Activated CD4-positive, alpha-beta T cell treated with anti-CD3 and anti-CD28 coated beads, Interleukin-2, amount 50 U/mL, for 16 hours (primary cell): ENCODE measurements at places on chromosomes 3 and 15.

DNA sequence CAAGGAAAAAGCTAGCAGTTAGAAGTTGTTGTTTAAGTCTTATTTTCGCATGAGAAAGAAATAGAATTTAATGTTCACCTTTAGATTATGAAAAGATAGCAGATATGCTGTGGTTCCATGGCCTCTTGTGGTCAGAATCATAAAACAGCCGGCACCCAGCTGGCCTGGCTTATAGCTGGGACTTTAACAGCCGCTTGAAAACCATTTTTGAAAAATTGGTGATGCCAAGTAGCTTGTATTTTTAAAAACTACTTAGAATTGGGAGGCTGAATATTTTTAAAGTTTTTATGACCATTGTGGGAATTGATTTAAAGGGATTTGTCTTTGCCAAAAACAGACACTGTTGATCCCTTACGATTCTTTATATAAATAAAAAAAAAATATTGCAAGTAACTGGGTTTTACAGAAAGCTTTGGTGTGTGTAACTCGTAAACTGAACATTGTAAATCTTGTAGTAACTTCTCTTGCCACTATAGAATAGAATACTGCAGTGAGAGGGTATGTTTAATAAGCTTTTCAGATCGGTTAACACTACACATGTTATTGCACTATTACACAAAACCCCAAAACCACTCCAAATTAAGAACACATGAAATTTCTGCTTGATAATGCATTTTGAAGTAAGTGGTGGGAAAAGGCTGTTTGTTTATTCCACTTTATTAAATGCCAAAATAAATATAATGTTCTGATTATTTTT is 6.6 kb downstream of the ARRDC4 start:
- DNase-seq, result no peak

DNA sequence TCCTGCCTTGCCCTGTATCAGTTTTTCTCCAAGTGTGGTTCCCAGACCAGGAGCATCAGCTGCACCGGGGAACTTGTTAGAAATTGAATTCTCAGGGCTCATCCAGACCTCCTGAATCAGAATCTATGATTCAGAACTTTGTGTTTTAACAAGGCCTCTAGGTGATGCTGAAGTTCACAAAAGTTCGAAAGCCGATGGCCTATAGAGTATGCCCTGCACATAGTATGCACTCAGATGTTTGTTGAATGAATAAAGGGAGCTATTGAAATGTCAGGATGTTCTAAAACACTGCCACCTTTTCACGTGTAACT is 664 bp upstream of the LARP6 start:
- no peak for DNase-seq

DNA sequence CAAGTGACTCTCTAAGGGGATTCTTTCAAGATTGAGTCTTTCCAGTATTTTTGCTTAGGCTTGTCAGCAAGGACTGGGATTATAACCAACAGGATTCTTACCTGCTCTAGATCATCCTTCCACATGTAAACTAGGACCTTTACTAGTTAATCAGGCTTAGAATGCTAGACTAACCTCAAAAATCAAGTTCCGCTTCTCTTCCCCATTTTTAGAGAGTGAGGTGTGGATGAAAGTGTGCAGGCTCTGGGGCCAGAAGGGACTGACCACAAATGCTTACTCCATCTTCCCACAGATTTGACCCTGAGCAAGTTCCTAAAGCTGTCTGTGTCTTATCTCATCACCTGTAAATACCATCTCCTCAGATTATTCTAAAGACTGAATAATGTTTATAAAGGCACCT is 89.5 kb upstream of the IL12A start:
- DNase-seq, result no peak

DNA sequence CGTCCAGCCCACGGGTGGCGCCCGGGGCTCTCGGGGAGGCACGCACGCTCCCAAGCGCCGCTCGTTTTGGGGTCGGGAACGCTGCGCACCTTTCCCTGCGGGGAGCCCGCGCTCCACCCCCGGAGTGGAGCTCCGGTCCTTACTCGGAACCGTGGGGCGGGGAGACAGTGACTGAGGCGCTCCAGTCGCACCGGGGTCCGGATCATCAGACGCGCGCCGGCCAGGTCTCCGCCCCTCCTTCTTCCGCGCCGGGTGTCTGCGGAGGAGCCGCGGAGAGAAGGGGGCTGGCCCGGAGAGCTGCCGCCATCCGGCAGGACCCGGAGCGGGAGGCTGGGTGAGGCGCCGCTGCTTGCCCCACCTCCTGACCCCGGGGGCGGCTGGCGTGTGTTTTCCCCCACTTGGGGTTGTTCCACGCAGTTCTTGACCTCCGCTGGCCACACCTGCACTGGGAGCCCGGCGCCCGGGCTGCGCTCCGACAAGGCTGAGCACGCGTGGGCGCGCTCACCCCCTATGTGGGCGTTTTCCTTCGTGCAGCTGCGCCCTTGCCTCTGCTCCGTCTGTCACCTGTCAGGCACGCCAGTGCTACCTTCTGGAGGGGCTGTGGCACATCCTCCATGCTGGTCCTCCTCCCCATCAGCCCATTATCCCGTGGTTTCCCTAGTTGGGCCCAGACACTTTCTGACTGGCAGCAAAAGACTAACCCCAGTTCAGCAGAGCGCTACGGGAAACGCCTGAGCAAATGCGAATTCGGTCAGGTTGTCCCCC is at the start of gene MCF2L2:
MCF2L2 (minus strand) TSS at position 173 of the 765 bp plus-strand sequence. CDS start 642 bp downstream, outside the sequence.
- DNase-seq, result peak; percentile 84

- no peak for DNase-seq
These were observed 38.7 kb downstream of the CCR4 start for GRCh38 chr3:32990116-32990515.

DNA sequence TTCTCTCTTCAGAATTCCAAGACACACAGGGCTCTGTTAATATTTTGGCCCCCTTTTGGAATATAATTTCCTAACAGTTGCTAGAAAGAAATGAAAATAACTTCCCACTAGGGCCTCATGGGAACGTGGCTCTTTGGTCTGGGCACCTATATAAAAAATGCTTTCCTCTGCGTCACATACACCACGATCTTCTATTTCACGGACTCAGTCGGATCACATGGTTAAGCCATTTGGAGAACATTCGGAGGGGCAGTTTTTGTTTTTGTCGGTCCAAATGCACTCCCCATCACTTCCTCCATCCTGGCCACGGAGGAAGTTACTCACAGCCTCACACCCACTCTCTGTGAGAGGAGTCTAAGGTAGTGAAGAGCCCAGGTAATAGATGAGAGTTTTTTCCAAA is 21.0 kb downstream of the TMEM44 start:
- DNase-seq, result no peak

DNA sequence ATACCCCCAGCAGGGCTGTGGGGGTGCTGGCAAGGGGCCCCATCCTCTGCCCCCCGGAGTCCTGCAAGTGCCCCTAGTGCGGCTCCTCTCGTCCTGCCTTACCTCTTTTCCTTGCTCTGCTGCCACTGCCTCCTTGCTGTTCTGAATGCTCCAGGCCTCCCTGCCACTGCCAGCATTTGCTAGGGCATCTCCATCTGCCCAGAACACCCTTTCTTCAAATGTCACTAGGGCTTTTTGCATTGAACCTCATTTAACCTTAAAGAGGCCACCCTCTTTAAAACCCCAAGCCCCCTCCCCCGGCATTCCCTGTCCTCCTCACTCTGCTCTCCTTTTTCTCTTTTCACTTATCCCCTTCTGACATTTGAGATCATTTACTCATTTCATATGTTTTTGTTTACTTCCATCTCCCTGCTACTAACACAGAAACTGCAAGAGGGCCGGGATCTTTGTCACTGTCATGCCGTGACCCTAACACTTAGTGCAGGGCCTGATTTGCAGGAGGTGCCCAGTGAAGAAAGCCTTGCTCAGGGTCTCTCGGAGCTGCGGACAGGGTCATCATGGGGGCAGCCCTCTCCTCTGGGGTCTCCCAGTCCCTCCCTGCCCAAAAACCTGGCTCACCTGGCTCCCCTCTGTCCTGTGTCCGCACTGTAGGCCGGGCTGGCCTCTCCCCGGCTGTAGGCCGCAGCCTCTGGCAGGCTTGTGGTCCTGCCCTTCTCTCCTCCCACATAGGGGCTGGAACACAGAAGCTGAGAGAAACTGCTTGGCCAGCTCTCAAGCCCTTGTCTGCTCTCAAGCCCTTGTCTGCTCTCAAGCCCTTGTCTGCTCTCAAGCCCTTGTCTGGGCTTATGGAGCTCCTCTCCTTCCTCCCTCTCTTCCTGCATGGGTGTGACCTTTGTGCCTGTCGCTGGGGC is at the start of gene ACOX2:
ACOX2 (minus strand) TSS at position 690 of the 911 bp plus-strand sequence. CDS start 2,084 bp downstream, outside the sequence.
- DNase-seq, result no peak

DNA sequence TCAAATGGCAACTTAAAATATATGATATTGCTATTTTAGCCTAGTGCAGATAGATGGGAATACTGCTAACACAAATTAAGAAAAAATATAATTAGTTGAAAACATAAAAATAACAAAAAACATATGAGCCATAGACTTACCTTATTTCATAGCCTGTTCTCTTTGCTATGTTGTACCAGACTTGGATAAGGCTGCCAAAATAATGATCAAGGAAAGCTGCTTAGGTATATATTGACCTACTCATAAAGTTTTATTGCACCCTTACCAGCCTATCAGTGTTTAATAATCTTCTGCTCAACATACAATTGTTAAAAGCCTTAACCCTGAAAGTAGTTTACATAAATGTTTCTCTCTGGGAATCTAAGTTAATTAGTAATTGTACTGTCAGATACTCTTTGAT is at the start of gene SI:
SI (minus strand) TSS at position 204 of the 400 bp plus-strand sequence. CDS start 2,484 bp downstream, outside the sequence.
- DNase-seq, result no peak

GRCh38 chr3:17190353-17191078 is 305.8 kb downstream of the PLCL2 start:
- DNase-seq, result no peak

DNA sequence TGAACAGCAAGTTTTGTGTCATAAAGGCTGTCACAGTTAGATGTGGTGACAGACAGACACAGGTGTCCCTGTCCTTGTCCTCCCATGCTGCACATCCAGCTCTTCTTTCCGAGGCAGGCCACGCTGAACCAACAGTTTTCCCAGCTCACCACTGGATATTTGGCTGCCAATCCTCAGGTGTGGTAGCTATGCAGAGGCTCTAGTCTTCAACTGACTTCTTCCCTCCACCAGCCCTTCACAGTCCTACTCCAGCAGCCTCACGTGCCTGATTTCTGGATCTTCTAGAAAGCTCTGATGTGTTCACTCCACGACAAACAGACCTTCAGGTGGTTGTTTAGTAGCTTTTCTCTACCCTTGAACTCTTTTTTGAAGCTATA is 145.5 kb downstream of the UACA start:
- no peak for DNase-seq

GRCh38 chr3:120448756-120449155 is 2.0 kb downstream of the FSTL1 start:
- DNase-seq, result no peak

DNA sequence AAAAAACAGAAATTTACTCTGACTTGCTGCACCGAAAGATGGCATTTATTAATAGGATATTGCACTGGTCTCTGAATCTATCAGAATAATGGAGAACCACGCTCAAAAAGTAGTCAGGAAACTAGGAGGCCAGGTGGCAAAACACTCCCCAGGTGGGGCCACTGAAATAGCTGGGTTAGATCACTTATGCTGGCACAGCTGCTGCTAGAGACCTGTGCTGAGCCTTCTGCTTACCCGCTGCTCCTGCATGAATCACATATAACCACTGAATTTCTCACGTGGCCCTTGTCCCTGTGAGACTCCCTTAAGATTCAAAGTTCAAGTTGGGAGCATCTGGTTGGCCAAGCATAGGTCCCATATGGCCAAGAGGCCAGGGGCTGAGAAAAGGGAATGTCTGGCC is 66.0 kb upstream of the OXTR start:
- DNase-seq, result no peak

- no peak for DNase-seq
These were observed 76.3 kb upstream of the CCDC39 start for GRCh38 chr3:180755556-180755955.

DNA sequence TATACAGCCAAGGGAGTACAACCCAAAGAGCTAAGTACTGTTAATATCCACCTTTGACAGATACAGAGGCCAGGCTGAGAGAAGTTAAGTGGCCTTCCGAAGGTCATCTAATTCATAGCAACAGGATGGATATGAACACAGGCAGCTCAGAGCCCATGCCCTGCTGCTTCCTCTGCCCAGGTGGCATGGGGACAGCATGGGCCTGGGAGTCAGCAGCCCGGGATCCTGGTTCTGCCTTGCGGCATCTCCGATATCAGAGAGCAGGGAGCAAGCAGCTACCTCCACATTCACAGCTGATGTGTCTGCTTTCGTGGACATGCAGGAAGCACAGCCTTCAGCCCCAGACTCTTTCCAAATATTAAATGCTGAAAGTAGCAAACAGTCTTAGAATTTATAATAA is 55.6 kb downstream of the STARD5 start:
- no peak for DNase-seq

GRCh38 chr15:27481768-27482167 is 510.8 kb downstream of the GABRG3 start:
- no peak for DNase-seq

- no peak for DNase-seq
These were observed 165.1 kb upstream of the COL8A1 start for GRCh38 chr3:99473321-99473751.

- DNase-seq, result no peak
These were observed 27.5 kb downstream of the AQP9 start for GRCh38 chr15:58165661-58166060.
